ENCODE measurements at places on chromosomes 12 and 14. TPM values are rescaled to one million over a fixed set of nuclear protein-coding genes. Genes with fewer than 3 reads are reported as not detected.

GRCh38 chr14:56027916-56028712, 90.1 kb upstream of the PELI2 start:
- no peak for DNase-seq
- H3K4me3 ChIP-seq = no peak overlapping the region
- no peaks in the 10 kb centered on the region for H3K4me1 ChIP-seq
- no peaks in the 10 kb centered on the region for H3K36me3 ChIP-seq

DNA sequence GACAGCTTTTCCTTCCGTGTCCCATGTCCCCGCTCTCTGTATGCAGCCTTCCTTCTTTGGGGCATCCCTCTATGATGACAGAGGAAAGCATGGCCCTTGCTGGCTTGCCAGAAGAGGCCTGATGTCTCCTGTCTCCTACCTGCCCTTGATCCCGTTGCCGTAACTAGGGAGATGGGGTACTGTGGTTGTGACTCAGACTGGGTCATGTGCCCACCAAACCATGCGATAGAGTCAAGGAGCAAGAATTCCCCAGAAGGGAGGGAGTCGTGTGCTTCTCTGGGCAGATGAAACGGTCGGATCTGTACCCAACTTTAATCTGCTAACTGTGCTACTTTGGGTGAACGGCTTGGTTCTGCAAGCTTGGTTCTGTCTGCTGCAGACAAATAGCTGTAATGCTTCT, 99.1 kb upstream of the DYNC1H1 start:
- no peaks in the 10 kb centered on the region for H3K4me1 ChIP-seq
- no peak overlapping the region for H3K27ac ChIP-seq
- no peaks in the 10 kb centered on the region for H3K27me3 ChIP-seq
- no peak overlapping the region for H3K4me3 ChIP-seq
- no peaks in the 10 kb centered on the region for H3K36me3 ChIP-seq

DNA sequence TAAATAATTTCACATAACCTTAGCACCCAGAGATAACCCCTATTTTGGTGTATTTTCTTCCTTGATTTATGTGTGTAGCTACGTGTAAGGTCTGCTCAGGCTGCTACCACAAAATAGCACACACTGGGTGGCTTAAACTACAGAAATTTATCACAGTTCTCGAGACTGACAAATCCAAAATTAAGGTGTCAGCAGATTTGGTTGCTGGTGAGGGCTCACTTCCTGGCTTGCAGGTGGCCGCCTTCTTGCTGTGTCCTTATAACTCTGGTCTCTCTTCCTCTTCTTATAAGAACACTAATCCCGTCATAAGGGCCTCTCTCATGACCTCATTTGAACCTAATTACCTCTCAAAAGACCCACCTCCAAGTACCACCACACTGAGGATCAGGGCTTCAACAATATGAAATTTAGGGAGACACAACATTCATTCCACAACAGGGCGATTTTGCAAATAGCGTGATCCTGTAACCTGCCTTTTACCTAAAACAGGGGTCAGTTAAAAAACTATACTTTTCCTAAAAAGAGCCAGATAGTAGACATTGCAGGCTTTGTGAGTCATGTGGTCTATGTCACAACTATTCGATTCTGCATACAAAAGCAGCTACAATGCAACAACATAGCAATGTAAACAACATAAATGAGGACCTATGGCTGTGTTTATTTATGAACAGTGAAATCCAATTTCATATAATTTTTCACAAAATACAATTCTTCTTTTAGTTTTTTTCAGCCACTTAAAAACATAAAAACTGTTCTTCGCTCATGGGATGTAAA, 371.7 kb downstream of the DPF3 start:
- no peak overlapping the region for H3K4me3 ChIP-seq
- H3K27me3 ChIP-seq = no peaks in the 10 kb centered on the region
- H3K27ac ChIP-seq = no peak overlapping the region
- no peaks in the 10 kb centered on the region for H3K36me3 ChIP-seq
- no peaks in the 10 kb centered on the region for H3K4me1 ChIP-seq
- no peak for DNase-seq

- no peak overlapping the region for H3K4me3 ChIP-seq
- peak; percentile 48 for DNase-seq
- peaks cover 26% of the 10 kb centered on the region for H3K4me1 ChIP-seq
- peak overlapping the region; percentile 6 for H3K27ac ChIP-seq
These were observed 197.0 kb upstream of the AMIGO2 start for GRCh38 chr12:47276621-47277309.

- no peaks in the 10 kb centered on the region for H3K27me3 ChIP-seq
- no peak overlapping the region for H3K4me3 ChIP-seq
- no peaks in the 10 kb centered on the region for H3K4me1 ChIP-seq
- DNase-seq = no peak
- H3K36me3 ChIP-seq = no peaks in the 10 kb centered on the region
- H3K27ac ChIP-seq = no peak overlapping the region
These were observed 44.9 kb upstream of the GAS2L3 start for GRCh38 chr12:100528471-100529127.

TMEM233 gene
- total RNA-seq = not detected

LTB4R2 gene
- total RNA-seq = 10.3 TPM

SCNN1A gene
- 53.5 TPM for total RNA-seq

All from Caco-2 (cell line).